ENCODE measurements at places on chromosomes 7 and 10.

GRCh38 chr10:88980800-88981199 is 9.8 kb upstream of the FAS start:
- no peak for DNase-seq

DNA sequence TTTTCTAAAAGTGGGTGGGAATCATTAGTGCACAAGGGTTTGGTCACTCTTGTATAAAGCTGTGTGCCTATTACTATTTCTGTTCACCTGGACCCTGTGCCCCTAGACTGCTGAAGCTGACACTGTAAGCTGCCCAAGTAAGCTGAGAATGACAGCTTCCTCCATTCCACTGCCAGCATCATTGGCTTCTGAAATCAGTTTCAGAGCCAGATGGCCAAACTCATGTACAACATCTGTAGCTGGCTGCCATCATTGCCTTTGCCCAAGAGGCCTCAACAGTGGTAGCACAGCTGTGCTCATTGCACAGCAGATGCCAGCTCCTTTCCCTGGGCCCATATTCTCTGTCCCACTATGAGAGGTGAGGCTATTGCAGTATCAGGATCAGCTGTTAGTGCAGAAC is 165.7 kb downstream of the CPEB3 start:
- DNase-seq, result no peak

GRCh38 chr7:47587351-47587750 is 5.4 kb upstream of the TNS3 start:
- DNase-seq, result no peak

- no peak for DNase-seq
Observed at GRCh38 chr7:105623378-105623777, 42.1 kb upstream of the EFCAB10 start.

DNA sequence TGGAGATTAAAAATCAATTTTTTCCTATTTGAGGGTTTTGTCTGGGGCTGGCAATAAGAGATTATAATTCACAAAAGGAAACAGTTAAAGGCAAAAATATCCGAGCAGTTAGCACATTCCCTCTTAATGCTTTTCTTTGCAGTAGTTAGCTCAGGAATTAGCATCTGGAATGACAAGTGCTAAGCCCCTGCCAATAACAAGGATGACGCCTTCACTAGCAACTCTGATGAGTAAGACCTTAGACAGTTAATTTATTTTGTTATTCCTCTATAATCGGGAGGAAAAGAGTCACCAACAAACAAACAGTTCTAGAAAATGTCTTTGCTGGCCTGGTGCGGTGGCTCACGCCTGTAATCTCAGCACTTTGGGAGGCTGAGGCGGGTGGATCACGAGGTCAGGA is 151.3 kb downstream of the TRIL start:
- no peak for DNase-seq

DNA sequence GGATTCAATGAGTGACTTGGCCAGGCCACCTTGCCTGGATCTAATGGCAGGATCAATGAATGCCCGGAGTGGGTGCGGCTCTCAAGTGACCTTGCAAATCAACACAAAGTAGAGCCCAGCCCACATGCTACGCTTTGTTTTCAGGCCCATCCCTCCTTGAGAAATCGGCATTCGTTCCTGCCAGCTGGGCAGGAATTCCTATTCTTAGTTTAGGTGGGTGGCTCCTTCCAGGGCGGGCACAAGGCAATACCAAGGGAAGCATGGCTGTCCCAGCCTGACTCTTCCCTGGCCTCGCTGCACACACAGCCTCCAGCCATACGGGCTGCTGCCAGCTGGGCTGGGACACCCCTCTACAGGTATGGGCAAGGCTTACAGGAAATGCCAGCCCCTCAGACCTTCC is 119.3 kb downstream of the SH3PXD2A start:
- DNase-seq, result no peak

GRCh38 chr7:33357846-33358245 is 228.5 kb downstream of the BBS9 start:
- DNase-seq, result no peak

- DNase-seq, result no peak
Observed at GRCh38 chr7:87363342-87363741, 17.9 kb downstream of the CROT start.

GRCh38 chr10:120971671-120972070 is 120.5 kb downstream of the WDR11 start:
- DNase-seq, result no peak

GRCh38 chr7:111098926-111099250 is 8.0 kb downstream of the LRRN3 start:
- no peak for DNase-seq

GRCh38 chr7:909358-910329 is 33.3 kb downstream of the GET4 start:
- no peak for DNase-seq

DNA sequence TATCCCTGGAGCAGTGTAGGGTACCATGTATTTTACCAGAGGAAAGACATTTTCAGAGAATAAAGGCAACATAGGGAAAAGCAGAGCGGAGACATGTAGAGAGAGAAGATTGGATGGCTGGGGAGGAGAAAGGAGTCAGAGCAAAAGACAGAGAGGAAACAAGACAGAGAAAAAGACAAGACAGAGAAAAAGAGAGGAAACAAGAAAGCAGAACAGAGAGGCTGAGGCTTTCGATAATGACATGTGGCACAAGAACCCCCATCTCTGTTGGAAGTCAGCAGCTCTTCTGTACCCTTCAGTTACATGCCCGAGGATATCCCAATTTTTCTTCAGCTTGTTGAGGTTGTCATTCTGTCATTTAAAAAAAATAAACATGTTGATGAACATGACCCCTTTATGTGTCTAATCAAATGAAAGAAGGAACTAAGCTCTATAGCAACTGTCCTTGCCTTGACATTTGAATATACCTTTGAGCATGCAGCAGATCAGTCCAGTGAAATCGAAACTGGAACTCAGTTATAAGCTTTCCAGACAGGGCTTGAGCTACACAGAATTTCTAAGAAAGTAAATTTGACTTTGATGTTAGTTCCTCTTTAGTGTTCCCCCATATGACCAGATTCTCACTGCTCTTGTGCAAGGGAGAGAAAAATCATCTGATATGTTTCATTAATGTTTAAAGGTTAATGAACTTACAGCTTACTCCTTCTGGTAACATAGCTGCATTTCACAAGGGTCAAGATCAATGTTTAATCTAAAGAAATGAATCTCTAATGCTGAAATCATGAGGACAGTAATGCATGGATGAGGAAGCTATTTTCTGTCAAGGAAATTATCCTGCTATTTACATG is 75.1 kb upstream of the SP4 start:
- DNase-seq, result no peak

GRCh38 chr7:19677180-19677579 is 31.7 kb downstream of the POLR1F start:
- DNase-seq, result no peak

GRCh38 chr7:101119876-101120275 is 7.0 kb upstream of the SERPINE1 start:
- DNase-seq, result no peak

DNA sequence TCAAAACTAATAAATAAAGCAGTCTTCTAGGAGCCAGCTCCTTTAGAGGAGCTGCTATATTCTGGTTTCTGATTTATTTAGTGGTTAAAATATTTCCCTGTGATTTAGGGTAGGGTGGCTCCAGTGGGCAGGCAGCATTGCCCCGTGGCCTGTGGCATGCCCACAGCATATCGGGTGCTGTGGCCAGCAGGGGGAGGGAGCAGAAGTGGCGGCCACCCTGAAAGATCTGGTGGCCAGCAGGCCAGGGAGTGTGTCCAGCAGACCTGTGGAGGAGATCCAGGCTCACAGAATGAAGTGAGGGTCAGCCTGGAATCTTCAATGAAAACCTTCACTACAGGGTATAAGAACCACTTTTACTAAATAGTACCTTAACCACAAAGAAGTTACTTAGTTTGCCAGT is 189.2 kb downstream of the TAX1BP1 start:
- DNase-seq, result no peak

DNA sequence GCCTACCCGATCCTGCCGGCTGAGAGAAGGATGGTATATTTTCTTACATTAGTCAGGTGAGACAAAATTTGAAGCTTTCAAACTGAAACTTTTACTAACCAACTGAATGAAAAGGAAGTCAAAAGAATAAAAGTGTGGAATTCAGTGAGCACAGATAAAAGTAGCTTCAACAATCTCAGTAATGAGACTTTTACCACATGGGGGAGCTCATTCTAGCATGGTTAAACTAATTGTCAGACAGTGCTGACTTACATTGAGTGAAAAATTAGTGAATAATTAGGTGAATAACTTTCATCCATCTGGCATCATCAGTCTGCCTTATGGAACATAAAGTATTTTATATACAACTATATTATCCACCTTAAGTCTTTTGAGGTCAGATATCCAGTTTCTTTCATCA is 8.4 kb downstream of the FAM237B start:
- no peak for DNase-seq

DNA sequence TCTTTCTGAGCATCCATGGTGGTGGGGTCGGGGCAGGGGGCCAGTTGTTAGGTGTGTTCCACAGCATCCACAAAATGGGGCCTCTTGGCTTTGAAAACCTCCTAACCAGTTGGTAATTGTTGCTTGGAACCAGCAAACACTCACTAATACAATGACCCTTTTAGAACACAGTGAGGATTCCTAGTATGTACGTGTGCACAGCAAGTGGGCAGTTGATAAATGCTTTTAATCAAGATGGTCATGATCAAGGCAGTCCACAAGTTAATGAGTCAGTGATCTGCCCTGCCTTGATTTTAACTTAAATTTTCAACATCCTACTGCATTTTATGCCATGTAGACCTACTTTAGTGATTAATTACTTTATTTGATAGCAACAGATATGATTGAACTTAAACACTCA is 103.1 kb downstream of the ETV1 start:
- DNase-seq, result no peak

DNA sequence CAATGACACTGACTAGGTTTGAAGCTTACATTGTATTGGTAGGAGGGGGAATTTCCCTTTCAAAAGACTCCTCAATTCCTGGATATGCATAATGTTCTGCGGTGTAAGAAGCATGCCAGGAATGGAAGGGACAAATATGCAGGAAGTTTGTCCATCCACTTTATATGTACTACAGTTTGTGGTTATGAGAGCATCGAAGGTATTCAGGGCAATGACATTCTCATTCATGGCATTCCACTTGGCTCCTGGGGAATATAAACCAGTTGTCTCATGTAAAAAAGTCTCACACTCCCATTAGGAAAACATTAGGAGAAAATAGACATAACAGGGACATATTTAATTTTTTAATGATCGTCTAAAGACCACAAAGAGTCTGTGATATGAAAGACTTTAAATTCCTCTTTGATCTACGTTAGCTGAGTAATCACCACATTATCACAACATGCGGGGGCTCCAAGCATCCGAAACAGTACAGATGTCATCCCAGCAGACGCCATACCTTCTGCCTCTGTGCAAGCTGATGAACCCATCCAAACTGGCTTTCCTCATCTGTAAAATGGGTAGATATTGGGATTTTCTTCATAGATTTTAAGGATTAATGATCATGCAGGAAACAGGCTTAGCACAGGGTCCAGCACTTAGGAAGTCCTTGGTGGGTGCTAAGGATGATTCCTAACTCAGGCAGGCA is 675.3 kb downstream of the INHBA start:
- peak; percentile 65 for DNase-seq

- no peak for DNase-seq
Observed at GRCh38 chr10:33363106-33363505, 28.6 kb upstream of the NRP1 start.

- no peak for DNase-seq
Observed at GRCh38 chr7:95824616-95825015, 52.3 kb downstream of the DYNC1I1 start.

DNA sequence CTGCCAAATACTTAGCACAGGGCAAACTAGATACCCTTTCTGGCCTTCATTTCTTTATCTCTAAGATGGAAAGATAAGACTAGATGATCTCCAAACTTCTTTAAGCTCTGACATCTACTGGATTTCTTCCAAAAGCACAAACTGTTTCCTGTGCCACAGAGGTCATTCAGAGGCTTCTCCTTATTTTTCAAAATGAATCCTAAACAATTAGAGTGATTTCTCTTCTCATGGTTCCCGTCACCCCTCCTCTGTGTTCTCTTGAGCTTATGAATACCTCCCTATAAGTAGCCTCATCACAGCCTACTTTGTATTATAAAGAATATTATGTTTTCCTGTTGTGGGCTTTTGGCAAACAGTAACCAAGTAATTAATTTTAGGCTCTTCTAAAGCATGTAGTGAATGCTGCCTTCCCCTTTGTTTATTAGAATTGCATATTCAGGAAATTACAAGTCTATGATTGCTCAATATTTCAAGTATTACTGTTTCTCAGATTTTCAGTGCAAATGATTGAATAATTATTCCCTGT is 179.5 kb downstream of the REEP3 start:
- DNase-seq, result no peak

DNA sequence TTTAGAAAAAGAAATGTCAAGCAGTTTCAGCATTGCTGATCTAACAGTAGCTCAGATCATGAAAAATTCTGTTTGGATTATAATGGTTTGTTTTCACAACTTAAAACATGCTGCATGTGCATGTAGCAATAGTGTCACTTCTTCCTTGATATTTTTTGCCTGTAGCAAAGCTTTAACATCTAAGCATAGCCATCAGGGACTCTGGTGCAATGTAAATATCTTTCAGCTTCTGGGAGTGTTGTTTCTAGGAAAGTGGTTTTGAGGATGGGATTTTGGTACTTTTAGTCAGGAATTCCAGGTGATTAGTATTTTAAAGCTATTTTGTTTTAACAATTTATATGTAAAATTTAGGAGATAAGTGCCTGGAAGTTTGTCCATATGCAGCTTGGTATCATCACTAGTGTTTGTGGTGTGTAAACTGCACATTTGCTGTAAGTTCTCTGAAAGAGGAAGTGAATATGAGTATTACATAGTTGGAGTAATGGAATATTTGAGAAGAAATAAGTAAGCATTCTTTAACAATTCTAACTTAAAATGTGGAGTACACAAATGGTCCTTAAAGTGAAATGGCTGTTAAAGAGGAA is 1.9 kb downstream of the RSBN1L start:
- DNase-seq, result no peak

DNA sequence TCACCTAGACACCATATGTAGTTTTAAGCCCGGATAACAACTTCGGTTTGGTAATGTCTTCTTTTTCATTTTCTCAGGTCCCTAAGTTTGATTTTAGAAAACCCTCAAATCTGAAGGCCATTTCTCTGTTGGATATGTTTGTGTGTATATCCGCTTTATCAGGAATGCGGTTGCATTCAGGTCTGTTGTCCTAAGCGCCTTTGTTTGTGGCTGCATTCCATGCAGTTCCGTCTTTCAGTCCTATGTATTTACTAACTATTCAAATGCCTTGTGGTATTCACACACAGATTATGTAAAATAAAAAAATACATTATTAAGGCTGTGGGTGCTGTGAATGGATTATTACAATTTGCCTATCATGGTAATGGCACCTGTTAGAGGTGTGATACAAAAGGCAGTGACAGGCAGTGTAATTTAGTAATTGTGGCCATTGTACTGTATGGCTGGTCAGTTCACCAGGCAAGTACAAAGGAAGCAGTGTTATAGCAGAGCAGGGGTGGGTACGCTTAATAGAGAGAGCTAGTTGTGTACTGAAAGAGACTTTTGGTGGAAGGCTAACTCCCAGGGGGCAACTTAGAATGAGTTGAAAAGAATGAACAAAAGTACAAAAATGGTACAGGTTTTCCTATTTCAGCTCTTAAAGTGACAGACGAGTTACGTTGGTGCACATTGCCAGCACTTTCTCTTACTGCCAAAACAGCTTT is 136.4 kb downstream of the VTI1A start:
- DNase-seq, result no peak

Data from AG09319 (cell line).